ENCODE measurements at places on chromosomes 2 and 18.

- no peak for DNase-seq
These were observed 64.0 kb upstream of the SMAD7 start for GRCh38 chr18:49014605-49015267.

DNA sequence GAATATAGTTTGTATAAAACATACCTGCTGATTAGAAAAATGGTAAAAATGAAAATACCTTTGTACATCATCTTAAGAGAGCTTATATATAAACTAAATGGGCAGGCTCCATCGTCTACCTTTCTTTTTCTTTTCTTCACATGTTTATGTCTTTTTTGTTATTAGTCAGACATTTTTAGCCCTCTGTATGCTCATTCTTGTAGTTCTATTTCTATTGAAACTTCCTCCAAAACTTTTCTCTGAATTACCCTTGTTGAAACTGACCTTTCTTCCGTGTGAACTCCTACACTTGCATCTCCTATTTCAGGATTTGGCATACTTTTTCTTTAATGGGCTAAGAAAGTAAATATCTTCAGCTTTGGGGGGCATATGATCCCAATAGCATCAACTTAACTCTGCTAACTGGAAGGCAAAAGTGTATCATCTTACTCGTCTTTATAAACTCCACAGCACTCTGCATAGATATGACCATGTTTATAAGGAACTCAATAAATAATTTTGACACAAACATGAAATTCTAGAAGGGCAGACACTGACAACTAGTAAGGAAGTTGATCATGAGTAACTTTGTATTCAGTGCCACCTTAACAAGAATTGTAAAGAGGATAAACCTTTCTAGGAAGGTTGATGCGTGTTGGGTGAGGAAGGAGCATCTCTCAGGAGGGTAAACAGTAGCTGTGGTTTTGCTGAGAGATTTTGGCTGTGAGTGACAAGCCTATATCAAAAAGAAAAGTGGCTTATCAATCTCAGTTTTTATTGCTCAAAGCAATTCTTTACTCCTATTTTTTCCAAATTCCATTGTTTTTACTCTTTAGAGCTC lies 127.6 kb downstream of the PIK3C3 start:
- DNase-seq, result no peak

DNA sequence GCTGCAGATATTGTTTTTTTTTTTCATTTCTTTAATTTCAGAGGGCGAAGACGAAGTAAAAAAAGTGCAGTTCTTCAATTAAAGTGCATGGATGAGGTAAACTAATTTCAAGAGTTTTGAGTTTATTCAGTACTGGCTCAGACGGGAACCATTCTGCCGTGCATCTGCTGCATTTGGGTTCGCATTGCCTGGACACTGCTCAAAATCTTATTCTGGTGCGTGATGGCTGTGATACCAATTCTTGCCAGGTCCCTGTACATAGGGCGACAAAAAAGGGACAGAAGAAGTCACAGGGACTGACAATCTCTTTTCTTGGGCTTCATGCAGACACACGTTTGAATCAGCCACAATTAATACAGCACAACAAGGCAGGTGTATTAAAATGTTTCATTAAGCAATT lies 146.2 kb downstream of the EPHA4 start:
- no peak for DNase-seq

GRCh38 chr2:230124235-230124634 lies 55.5 kb upstream of the SLC16A14 start:
- DNase-seq, result no peak

All from fibroblast of pulmonary artery (primary cell).